Panc1 (cell line): ENCODE measurements at places on chromosomes 4 and X.

- DNase-seq = no peak
These were observed 422.9 kb downstream of the SPRY1 start for GRCh38 chr4:123819362-123820035.

DNA sequence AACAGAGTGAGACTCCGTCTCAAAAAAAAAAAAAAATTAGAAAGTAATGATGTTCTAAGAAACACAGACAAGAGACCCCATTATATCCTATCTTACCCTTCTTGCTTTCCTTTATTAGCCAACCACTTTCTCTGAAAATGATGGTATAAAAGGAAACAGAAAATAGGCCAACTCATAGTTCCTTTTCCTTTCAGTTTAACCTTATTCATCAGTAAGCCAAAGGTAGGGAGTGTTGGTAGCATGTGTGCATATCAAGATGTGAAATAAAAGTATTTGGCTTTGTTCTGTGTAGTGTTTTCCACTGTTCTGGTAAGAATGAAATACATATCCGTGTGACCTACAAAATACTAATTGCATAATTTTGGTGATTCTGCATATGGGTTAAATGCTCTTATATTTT, 266.6 kb downstream of the ZNF674 start:
- no peak for DNase-seq

DNA sequence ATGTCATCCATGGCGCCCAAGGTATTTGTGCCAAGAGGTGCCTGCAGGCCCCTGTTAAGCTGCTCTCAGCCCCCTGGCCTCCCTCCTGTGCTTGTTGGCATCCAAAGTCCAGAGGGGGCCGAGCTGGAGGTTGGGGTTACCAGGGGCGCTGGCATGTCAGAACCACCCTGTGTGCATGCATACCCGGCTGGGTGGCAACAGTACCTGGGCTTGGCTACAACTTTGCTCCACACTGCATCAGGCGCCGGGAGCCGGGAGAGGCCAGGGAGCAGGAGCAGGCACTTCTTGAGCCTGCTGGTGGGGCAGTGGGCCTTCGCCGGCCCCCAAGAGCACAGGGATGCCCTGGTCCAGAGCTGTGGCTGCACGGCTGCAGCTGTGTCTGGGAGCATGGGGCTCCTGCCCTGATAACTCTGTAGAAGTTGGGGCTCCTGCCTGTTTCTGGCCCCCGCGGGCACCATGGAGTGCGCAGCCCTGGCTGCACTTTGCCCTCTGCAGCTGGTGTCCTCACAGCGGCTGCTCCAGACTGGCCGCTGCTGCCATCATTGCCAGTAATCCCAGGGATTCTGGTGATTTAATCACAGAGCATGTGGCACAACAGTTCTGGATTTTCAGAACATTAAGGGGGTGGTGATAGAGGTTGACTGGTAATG, 130.3 kb downstream of the ARHGAP10 start:
- no peak for DNase-seq

GRCh38 chr4:33941854-33942253, 2302.5 kb downstream of the ARAP2 start:
- no peak for DNase-seq

DNA sequence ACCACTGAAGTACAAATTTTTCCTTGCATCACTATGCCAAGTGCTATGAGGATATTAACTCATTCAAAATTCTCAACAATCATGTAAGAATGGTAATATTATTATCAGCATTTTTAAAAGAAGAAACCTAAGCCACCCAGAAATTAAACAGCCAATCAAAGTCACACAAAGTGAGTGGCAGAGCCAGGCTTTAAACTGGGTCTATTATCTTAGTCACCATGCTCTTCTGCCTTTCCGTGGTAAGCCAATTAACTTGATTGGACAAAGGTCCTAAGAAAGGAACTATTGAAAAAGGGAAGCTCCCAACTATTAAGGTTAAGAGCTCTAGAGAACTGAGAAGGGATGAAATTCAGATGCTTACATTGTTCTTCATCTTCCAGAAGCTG, 111.5 kb downstream of the ASB9 start:
- DNase-seq = no peak

DNA sequence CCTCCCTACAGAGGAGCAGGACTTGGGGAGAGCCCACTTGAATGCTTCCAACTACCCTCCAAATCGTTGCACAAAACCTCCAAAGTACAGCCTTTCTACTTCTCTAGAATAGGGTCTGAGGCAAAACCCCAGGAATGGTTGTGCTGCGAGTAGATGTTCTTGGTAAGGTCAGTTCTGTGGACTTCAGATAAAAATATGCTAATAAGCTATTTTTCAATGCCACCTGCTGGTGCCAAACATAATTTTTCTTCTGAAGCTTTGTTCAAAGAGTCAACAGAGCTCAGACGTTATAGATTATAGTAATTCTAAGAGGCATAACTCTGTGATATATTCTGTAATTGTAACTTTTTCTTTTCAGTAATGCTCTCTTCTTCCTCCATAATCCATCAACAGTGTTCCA, 425.7 kb downstream of the GPAT3 start:
- DNase-seq = peak; percentile 2

DNA sequence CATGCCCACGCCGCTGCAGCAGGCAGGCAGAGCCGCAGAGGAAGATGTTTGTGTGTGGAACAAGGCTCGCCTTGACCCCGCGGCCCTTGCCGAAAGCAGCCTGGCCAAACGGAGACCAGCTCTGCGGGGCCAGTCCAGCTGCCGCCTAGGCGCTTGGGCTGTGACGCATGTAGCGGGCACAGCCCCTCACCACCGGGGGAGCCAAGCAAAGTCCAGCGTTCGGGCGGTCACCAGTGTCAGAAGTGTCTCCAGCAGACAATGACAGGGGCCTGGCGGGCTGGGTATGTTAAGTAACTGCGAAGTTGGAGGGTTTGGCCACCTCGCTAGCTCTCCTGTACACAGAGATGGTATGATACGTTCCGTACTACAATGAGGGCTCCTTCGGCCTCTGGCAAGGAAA, 1.3 kb downstream of the AMER1 start:
- DNase-seq = no peak

GRCh38 chrX:24156177-24156576, 6.6 kb downstream of the ZFX start:
- no peak for DNase-seq

DNA sequence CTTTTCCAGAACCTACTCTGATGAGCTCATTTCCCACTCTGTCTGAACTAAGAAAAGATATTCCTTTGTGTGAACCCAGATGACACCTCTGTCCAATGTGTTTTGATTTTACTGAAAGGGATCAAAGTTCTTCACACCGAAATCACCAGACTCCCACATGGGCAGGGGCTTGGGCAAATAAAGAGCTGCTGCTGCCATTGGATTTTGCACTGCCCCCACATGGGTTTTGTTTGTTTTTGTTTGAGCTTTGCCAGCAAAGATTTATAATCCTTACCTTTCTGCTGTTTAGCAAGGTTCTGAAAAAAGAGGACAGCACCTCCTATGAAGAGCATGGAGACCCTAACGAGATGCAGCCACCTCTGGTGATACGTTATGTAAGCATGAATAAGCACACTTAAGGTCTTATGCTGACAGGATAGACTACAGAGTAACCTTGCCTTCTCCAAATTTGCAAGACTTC, 44.3 kb downstream of the HSD17B13 start:
- DNase-seq = no peak

DNA sequence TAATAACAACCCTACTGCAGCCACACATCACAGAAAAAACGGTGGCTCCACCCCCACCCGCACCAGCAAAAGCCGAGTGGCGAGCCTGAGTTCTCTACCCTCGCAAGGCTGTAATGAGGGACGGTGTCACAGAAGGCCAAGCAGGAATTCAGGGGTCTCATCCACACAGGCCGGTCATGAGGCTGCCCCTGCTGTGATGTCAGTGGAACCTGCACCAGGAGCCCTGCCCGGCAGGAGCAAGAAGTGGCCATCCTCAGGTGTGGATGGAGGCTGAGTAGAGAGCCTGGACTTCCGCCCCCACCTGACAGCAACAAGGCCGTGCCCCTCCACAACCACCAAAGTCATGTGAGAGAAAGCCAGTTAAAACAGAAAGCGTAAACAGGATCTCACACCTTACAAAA, 20.6 kb downstream of the LYAR start:
- no peak for DNase-seq

DNA sequence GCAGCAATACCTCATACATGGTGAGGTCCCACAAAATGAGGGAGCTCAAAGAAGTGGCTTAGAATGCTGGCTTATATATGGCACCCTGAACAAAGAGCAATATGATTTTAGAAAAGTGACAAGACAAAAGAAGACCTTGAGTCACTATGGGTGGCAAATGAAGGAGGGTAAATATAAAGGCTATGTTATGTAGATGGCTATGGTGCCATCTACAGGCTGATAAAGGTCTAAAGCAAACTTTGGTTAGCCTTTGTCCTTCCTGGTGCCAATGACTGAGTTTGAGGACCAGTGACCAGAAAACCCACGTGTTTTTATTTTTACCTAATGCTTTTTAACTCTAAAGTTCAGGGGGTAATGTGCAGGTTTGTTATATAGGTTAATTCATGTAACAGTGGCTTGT, 151.8 kb downstream of the CCNG2 start:
- DNase-seq = no peak

- DNase-seq = no peak
These were observed 548.1 kb upstream of the INTU start for GRCh38 chr4:127084666-127085065.

- no peak for DNase-seq
These were observed 26.2 kb upstream of the ARHGEF6 start for GRCh38 chrX:136806891-136807410.

GRCh38 chrX:144810539-144810938, 436.8 kb upstream of the SPANXN1 start:
- no peak for DNase-seq

GRCh38 chr4:161664740-161665139, 499.1 kb downstream of the FSTL5 start:
- DNase-seq = no peak

DNA sequence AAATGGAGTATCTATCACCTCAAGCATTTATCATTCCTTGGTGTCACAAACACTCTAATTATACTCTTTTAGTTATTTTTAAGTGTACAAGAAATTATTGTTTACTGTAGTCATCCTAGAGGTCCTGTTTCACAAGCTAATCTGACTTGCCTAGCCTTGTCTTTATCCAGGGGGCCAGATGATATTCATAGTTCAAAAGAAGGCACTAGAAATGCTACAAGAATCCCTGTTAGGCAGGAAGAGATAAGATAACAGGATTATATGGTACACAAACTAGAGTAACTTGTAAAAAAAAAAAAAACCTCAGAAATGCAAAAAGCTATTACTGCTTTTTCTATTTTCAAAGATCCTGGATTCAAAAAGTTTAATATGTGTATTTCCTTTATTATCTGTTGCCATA, 95.8 kb downstream of the MBNL3 start:
- no peak for DNase-seq
